ENCODE measurements at places on chromosomes 7 and 10.

DNA sequence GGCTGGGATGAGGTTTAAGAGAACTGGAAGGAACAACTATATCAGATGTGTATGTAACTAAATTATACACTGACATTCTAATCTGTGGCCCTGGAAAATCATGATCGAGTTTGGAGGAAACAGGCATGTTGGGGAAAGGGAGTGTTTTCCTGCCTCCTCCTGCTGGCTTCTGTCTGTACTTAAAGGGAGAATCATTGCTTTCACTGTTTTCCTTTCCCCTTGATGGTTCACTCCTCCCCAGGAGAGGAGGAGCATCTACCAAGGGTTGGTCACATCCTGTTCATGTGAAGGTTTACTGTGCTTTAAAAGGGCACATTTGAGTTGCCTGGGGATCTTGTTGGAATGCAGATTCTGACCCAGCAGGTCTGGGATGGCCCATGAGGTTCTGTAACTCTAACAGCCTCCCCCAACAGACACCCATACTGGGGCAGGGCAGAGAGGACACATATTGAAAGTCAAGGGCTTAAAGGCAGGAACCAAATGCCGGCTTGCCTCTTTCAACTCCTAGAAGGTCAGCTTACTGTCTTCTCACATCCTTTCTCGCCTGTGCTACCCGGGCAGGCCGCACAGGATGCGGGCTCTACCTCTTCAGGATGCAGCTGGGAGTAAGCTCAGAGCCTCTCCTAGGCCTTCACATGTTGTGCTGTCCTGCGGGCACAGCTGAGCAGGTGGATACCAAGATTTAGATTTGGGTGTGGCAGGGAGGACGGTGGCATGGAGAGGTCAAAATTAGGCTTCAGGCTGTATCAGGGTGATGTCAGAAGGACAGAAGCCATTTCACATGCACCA, 694.8 kb downstream of the KCNMA1 start:
- DNase-seq: no peak

DNA sequence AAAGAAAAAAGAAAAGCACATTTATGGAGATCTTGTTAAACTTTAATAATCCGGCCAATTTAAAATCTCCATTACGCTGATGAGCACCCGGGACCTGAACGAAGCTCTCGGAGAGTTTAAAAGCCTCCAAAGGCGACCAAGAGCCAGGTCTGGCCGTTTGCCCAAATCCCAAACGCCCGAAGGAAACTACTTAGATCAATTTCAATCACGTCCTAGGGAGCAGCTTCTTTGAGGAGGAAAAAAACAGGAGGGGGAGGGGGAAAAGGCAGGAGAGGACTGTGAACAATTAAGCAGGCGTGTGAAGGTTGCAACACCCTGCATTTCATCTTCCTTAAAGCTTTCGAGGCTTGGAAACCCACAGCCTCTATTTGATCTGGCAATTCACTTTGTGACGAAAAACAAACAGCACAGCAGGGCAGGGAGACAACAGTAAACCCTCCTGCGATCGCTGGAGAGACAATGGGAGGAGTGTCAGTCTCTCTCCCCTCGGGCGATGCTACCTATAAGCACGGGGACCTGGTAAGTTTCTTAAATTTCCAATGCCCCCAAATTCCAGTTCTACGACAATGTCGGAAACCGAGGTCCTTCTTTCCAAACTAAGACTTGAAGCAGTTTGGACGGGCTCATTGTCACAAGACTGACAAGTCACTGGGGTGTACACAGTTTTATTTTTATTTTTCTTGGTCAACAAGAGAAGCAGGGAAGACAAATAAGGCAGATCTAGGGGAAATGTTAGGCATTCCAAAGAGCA, 1.2 kb downstream of the KLF6 start:
- no peak for DNase-seq

GRCh38 chr7:137606061-137606674, 240.6 kb downstream of the DGKI start:
- no peak for DNase-seq

- DNase-seq: no peak
These were observed 211.4 kb downstream of the SEC23IP start for GRCh38 chr10:120103738-120104560.

- DNase-seq: no peak
These were observed 29.3 kb upstream of the ETV1 start for GRCh38 chr7:14018751-14019150.

DNA sequence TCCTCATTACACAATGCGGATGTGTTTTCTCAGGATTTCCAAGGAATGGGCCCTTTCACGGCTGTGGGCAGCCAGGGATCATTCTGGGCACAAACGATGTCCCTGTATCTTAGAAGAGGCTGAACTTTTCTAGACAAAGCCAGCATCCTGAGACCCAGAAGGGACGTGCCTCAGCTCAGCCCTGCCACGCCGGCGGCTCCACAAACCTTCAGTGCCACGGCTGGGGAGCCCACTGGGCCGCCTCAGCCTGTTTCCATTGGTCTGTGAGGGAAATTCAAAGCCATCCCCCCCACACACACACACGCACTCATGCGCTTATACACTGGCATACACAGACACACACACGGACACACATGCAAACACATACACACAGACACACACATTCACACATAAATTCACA, 344.9 kb upstream of the MKI67 start:
- DNase-seq: no peak

- no peak for DNase-seq
These were observed 33.1 kb downstream of the DENND2A start for GRCh38 chr7:140607441-140607989.

DNA sequence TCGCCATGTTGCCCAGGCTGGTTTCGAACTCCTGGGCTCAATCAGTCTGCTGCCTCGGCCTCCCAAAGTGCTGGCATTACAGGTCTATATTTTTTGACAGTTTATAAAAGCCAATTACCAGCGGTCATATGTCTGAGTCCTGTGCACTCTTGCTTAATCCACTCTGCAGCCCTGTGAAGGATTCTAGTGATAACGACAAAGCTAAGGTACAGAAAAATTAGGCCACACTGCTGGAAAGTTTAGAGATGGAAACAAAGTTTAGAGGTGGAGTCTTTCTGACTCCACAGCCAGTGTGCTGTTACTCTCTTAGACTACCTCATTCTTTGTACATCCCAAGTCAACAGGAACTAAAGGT, 707 bp downstream of the PTER start:
- DNase-seq: no peak

DNA sequence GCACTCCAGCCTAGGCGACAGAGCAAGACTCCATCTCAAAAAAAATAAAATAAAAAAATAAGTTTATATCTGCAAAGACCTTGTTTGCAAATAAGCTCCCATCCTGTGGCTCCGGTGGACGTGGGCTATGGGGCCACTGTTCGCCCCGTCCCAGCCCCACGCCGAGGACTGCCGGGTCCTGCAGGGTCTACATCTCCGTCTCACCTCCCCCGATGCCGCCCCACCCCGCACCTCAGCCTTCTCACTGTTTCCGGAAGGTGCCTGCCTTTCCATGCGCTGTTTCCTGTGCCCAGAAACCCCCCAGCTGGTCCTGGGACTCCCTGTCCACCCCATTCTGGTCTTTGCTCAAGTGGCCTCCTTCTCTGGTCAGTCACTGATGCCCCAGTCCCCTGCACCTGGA, 5.0 kb upstream of the INTS1 start:
- no peak for DNase-seq
